ENCODE measurements at places on chromosomes 12 and 14.
A peak's percentile ranks its signal among the peaks of the same experiment; 100 is the strongest.

DNA sequence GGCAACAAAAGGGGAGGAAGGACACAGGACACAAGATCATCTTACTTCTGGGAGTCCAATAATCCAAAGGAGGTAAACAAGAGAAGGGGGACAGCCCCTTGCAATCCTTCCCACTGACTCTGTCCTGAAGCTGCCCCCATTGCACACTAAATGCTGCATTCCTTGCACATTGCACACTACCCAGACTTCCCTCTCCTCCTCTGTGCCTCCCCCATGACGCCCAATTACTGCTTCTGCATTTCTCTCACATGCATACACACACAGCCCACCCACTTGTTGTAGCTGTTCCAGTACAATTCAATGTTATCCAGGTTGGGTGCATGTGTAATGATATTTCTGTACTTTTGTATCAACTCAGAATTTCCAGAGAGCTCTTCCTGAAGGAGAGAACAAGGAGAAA lies 5.5 kb downstream of the NDRG2 start:
- ATAC-seq = no peak

DNA sequence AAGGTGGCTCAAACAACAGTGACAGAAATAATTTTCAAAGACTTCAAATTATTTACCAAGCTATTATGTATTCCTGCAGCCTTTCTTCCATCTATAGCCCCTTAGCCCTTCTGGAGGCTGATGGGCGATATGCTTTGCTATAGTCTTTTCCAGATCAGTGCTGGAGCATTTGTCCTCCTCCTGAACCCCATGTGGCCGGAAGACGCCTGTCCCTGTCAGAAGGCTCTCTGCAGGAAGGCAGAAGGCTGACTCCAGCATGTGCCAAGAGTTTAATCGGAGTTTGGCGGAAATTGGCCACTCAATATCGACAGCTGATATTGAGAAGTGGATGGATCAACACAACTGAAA lies 49.3 kb upstream of the MAX start:
- no peak for ATAC-seq

DNA sequence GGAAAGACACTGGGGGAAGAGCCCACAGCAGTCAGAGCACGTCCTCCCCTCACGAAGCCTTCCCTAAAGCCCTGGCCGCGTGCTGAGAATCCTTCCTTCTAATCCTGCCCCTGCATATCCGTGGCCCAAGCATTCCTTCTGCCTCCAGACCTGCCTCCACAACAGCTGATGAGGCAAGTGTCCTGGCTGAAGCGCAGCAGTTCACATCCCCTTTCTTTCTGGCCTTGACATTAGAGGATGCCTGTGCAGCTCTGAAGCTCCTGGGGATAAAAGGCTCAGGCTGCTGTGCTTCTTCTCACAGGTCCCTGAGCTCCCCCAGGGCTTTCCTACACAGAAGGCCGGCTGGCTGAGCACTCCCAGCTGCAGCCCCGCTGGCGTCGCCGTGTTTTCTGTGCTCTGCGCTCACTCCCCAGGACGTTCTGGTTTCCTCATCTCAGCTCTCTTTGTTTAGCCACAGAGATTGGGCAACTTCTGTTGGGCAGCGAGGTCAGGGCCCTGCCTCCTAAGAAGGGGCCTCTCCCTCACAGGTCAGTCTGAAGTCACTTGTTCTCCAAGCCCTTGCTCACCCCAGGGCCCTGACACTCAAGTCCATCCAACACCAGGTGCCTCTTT lies 45.8 kb downstream of the NINJ2 start:
- ATAC-seq = no peak

- ATAC-seq = no peak
These were observed 86.2 kb upstream of the VASH1 start for GRCh38 chr14:76675046-76675445.

DNA sequence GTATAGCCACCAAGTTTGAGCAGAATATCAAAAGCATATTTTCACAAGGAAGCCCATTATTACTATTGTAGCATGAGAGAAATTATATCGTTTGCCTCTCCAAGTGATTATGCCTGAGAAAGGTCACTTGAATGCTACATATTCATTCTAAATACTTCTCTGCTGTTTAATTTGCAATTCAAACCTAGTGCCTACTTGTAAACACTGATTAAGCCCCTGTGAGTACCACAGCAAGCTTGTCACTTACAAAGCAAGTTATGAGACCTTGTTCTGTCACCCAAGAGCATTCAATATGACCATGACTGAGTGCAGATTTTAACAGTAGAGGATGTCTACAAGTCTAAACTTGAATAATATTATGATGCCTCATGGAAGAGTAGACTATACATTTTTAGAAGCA lies 124.7 kb upstream of the SSTR1 start:
- ATAC-seq = peak; percentile 25

DNA sequence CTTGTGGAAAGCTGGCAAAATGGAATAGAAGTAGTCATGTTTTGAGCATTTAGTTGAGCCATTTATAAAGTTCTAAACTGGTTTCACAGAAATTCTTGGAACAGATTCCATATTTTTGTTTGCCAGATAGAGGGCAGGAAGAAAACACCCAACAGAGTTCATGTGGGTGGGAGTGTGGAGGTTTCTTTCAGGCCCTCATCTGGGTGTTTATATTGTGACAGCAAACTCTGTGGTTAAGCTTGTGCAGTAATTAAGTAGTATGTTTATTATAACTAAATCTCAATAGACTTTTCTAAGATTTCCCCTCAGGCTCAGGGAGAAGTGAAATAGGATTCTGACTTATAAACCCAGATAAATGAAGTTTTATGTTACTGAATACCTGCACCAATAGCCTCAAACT lies 57.4 kb downstream of the SPPL3 start:
- no peak for ATAC-seq

DNA sequence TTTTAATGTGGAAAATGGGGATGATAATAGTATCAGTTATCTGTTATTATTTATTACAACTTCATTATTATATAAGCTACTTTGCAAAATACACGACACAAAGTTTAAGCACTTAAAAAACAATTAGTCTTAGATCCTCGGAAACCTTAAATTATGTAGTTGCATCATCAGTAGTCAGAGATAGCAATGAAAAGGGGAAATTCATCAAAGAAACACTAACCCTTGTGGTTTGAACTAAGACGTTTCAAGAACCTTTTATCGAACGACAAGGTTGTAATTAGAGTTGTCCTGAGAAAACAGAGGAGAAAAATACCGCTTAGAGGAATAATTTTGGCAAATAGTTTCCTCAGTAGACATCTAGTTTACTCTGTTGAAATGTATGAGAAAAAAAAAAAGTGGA lies 198.5 kb downstream of the PTPRO start:
- no peak for ATAC-seq

GRCh38 chr12:116672010-116672409 lies 65.9 kb downstream of the SPRING1 start:
- ATAC-seq = no peak

DNA sequence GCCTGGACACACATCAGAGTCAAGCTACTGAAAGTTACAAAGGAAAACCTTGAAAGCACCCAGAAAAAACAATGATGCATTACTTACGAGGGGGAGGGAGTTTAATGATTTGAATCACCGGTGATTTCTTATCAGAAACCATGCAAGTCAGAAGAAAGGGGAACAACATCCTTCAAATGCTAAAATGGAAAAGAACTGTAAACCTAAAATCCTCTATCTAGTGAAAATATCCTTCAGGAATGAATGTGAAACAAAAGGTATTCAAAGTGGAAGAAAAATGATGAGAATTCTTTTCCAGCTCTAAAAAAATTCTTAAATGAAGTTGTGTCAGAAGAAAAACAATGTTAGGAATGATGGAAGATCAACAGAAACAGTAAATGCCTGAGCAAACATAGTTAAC lies 16.8 kb downstream of the SCAF11 start:
- no peak for ATAC-seq

DNA sequence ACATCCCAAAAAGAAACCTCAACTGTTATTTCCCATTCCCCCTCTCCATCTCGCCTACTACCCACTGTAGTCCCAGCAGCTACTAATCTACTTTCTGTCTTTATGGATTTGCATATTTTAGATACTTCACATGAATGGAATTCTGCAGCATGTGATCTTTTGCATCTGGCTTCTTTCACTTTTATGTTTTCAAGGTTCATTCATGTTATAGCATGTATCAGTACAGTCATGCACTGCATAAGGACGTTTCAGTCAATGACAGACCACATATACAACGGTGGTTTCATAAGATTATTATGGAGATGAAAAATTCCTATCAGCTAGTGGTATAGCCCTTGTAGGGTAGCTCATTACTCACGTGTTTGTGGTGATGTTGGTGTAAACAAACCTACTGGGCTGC lies 24.5 kb downstream of the PCNX4 start:
- peak; percentile 81 for ATAC-seq

- ATAC-seq = no peak
These were observed 1.9 kb downstream of the BRI3BP start for GRCh38 chr12:124995200-124995961.

GRCh38 chr12:109715310-109716091 lies 1.9 kb downstream of the FAM222A start:
- no peak for ATAC-seq

DNA sequence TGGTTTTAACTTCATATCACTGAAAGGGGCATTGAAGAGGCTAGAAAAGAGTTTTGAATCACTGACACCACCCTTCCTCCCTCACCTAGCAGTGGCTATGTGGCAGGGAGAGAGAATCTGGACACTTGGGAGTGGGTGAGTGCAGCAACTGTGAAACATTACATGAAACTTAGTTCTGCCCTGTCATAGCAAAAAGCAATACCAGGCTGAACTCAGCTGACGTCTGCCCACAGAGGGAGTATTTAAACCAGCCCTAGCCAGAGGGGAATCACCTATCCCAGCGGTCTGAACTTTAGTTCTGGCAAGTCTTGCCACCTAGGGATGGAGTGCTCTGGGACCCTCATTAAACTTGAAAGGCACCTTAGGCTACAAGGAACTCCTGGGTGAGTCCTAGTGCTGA lies 20.7 kb upstream of the UNC79 start:
- no peak for ATAC-seq

DNA sequence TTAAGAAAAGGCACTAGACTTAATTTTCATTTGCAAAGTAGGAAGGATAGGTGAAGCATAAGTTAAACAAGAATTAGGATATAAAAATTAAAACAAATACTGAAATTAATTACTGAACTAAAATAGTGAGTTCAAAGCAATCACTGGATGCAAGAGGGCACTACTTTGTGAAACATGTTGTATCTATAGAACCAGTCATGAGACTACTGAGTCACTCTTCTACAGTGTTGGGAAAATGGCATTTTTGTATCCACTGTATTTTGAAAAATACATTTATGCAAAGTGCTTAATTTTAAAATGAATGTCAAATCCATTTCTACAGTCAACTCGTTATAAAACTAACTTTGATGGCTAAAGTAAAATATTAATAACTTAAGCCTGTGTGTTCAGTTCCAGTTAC lies 47.9 kb downstream of the SEL1L start:
- ATAC-seq = no peak

DNA sequence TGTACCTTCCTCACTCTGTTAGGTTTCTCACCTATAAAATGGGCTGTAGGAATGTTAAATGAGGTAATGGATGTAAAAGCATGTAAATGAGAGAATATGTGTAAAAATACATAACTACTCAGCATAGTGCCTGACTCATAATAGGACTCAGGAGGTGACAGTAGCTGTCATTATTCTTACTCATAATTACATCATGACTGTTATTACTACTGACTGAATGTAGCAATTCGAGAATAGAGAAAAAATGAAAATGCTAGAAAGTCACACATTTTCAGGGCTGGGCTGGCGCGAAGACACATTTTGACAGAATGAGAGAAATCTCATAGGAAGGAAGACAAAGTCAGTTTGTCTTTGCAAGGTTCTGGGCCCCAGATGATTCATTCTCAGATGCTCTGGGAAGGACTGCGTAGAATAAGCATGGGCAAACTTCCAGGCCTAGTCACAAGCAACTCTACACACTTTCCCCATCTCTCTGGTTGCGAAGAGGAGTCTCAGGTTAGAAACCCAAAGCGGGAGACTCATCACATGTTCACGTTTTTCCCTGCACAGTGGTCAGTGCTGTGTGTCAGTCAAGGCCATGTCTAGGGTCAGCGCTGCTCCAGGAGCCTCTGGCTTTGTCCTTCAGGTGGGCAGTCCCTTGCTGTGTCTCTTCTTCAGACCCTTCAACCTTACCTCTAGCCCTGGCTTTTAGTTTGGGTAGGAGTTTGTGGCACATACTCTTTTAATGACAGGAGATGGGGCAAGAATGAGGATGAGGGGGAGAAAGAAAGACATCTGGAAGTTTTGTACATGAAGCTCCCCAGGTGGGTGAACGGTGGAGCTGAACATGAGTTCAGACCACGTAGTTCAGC lies 8.4 kb downstream of the GPRC5A start:
- ATAC-seq = peak; percentile 75

DNA sequence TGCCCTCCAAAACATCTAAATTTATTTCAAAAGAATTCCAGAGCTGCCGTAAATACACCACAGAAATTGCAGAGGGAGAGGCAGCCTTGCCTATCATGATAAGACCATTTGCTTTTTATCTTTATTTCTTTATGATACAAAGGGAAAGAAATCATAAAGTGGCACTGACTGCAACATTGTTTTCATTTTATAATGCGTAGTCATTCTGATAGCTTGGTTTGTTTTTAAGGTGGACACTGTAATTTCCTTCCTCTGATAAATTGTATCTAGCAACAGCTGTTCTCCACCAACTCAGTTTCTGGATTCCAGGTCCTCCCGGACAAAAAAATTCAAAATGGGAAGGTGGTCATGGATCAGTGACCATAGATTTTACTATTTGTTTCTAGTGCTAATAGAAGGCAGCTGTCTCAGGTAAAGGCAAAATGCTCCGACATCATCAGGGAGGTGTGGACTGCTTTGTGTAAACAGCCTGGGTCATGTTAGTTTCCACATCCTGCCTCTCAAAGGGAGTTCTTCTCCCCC lies 623 bp upstream of the TSPAN8 start:
- ATAC-seq = no peak

- no peak for ATAC-seq
These were observed 22.5 kb upstream of the PCNX1 start for GRCh38 chr14:70884595-70885342.

All from motor neuron (in vitro differentiated cells).